NCI-H1092 treated with DMSO at 0.1 percent for 48 hours (cell line): ENCODE measurements at places on chromosomes 13 and 19.

GRCh38 chr19:31339411-31339810, 9.8 kb downstream of the TSHZ3 start:
- no peak for DNase-seq

GRCh38 chr19:41696402-41697197, 8.5 kb upstream of the CEACAM7 start:
- no peak for DNase-seq

DNA sequence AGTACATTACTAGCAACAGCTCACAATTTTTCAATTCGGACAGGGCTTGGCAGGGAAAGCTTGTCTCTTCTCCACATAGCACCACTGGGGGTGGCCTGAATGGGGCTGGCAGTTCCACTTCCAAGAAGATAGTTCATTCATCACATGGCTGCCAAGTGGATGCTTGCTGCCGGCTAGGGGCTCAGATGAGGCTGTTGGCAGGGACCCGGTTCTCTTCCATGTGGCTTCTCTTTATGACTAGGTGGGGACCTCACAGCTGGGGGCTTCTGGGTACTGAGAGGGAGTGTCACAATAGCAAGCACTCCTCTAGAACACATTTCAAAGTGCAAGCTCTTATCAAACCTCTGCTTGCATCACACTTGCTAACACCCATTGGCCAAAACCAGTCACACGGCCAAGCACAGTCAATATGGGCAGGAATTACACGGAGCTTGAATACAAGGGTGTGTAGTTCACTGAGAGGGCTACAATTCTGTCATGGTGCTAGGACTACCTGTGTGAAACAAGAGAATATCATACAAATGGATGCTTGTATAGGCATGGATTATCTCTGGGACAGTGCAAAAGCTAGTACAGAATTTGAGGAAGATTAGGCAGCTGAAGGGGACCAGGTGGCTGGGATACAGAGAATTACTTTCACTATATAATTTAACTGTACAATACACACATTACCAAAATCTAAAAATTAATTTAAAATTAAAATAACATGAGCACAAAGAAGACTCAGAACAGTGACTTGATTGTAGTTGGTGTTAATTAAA, 32.3 kb downstream of the ATP7B start:
- DNase-seq: no peak

GRCh38 chr19:15419413-15420025, 731 bp upstream of the AKAP8L start:
- DNase-seq: no peak

GRCh38 chr13:68897331-68897928, 1210.2 kb upstream of the ATXN8OS start:
- no peak for DNase-seq

DNA sequence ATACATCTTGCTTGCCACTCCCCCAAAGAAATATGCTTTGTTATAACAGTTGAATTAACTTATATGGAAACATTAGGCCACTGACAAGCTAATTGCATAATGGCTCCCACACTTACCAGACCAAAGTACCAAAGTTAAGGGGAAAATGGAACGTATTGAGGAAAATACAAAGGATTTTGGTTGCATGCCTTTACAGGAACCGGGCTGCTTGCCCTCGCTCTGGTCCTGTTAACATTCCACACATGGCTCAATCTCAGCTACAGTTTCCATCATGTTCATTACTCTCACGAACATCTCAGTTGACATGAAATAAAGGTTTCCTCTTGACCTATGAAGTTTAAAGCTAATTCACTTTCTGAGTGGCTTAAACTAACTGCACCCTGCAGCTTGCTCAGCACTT, 220.7 kb upstream of the RXFP2 start:
- DNase-seq: no peak

GRCh38 chr19:52778811-52779210, 7.8 kb downstream of the ZNF600 start:
- DNase-seq: no peak

- no peak for DNase-seq
Observed at GRCh38 chr19:32350987-32351348, 5.6 kb downstream of the ZNF507 start.

DNA sequence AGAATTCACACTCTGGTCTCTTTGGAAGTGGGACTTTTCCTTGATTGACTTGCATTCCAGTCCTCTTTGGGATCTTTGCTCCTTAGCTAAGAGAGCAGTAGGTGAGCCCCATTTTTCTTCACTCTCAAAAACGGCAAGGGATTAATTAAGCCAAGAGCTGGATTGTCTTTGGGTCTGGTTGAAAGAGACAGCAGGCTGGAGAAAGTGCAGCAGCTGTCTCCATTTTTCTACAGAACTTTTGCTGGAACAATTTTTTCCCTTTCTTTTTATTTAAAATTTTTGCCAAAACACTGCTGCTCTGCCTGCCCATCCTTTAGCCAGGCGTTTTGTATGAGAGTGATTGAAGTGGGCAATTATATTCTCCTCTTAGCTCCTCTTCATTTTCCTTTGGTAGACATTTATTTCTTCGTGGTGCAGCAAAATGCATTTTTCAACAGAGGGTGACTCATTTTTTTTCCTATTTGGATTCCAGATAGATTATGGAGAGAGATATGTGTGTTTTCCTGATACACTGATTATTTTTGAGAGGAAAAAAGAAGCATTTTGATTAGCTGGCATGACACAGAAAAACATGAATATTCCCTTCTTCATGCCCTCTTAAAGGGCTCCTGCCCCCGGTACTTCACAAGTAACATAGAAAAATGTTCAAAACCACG, 371.2 kb upstream of the NBEA start:
- DNase-seq: no peak

DNA sequence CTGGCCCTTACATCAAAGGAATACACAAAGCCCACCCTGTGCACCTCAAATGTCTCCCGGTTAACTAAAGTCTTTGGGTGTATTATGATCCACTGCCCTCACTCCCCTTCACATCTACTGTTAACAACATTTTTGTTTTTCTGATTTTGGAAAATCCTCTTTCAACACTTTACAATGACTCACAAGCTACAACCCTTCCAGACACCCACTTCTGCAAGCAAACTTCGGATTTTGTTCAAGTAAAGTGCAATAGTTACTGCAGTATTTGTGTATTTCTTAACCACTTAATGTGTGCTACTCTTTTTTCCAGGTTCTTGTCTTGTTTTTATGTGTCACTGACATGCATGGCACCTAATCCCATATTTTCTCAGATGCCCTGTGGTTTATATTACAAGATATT, 101.1 kb downstream of the EDNRB start:
- no peak for DNase-seq
